Left colon (tissue), 2 donors: ENCODE measurements at places on chromosomes 4 and X. TPM values are rescaled to one million over a fixed set of nuclear protein-coding genes. Genes with fewer than 3 reads are reported as not detected.

OPHN1 gene
- 7.6 TPM for total RNA-seq

PRR32 gene
- not detected for total RNA-seq

KLF8 gene
- total RNA-seq, result 2.4 TPM

NAT8L gene
- total RNA-seq, result 0.06 TPM

NEUROG2 gene
- total RNA-seq, result not detected

CCDC158 gene
- not detected for total RNA-seq

MAGEA11 gene
- not detected for total RNA-seq

DDX53 gene
- not detected for total RNA-seq

XG gene
- not detected for total RNA-seq

IL15 gene
- 5.6 TPM for total RNA-seq

TAF1 gene
- 25.2 TPM for total RNA-seq

IL21 gene
- total RNA-seq, result not detected

FHDC1 gene
- 14.9 TPM for total RNA-seq

RASSF6 gene
- 27.4 TPM for total RNA-seq
